ENCODE measurements at places on chromosomes 5 and 9.

DNA sequence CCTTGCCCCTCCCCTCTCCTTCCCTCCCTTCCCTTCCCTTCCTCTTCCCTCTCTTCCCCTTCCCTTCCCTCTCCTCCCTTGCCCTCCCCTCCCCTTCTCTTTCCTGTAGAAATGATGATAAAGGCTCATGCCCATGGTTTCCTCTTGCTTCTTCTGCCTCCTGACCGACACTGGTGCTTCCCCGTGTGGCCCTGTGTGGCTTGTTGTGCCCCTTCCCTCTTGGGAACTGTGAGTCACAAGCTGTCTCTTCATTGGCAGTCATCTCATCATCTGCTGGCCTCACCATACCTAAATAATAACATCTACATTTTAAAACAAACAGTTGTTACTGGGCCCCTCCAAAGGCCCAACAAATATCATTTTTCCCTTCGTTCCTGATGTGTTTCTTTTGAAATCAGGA is 11.7 kb upstream of the CARNMT1 start:
- DNase-seq, result no peak

DNA sequence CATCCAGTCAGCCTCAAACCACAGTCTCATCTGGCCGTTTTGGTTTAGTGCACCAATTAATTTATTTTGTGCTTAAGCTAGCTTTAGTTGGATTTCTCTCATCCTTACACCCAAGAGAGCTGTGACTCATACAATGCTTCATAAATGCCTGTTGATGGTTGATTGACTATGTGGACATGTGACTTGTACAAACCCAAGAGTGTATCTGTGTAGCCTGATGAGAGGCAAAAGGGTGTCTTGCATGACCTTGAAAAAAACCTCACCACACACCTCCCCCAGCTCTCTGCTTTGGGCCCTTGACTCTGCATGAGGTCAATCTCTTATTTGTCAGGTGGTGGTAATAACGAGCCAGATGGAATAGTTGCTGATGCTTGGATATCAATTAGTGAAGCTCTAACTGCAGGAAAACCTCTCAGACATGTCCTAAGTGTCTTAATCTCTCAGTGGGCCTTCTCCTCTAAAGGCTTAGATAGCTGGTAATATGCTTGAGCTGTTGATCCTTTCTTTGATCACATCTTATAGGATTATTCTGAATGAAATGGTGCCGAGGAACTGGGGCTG is 10.6 kb upstream of the GLRA1 start:
- no peak for DNase-seq

GRCh38 chr5:168132241-168132641 is 159.2 kb upstream of the WWC1 start:
- no peak for DNase-seq

DNA sequence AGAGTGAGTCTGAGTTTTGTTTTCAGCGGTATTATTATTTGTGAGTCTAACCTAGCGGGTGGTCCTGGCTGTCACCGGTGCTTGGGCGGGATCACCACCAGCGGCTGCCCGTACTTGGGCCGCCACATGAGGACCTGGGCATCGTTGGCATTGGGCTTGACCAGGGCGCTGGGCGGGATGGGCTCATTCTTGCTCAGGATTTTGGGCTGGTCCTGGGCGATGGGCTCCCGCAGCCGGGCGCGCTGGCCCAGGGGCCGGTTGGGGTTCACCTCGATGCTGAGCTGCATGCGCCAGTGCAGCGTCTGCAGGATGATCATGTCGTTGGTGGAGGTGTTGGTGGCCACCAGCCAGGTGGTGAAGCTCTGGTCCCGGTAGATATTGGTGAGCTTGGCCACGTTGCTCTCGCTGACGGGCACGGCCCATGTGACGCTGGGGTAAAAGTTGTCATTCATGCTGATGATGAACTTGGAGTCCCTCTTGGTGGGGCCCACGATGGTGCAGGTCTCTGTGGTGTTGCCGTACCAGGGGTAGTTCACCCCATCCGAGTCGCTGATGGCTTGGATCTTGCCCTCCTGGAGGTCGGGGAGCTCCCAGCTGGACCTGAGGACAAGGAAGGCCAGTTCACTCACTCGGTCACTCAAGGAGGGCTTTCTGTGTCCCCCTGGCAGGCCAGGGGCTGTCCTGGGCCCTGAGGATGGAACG is 15.4 kb downstream of the FAM78A start:
- DNase-seq, result no peak

DNA sequence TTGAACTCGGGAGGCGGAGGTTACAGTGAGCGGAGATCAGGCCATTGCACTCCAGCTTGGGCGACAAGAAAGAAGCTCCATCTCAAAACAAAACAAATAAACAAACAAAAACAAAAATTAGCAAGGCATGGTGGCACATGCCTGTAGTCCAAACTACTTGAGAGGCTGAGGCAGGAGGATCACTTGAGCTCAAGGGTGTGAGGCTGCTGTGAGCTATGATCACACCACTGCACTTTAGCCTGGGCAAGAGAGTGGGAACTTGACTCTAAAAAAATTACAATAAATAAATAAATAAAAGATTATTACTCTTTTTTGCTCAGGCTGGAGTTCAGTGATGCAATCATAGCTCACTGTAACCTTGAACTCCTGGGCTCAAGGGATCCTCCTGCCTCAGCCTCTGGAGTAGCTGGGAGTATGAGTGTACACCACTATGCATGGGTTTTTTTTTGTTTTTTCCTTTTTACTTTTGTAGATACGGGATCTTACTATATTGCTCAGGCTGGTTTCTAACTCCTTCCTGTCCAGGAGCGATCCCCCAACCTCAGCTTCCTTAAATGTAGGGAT is 9.0 kb upstream of the DCP2 start:
- DNase-seq, result no peak

DNA sequence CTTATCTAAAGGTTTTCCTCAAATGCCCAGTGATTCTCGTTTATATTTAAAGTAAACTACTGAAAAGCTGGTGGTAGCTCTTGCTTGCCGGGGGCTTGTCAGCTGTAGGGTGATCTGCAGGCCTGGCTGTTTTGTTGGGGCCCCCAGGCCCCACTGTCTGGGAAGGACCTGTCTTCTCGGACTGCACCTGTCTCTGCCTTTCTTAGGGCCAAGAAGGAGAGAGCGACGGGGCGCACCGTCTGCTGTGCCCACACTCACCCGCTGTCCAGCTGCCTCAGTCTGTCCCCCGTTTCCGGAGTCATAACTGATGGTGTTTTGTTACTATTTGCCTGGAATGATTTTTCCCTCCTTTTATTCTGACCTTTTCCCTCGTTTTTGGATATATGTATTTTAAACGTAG is 94.1 kb upstream of the CACNA1B start:
- peak; percentile 50 for DNase-seq

- no peak for DNase-seq
Measured at GRCh38 chr5:128362370-128362769, 175.7 kb downstream of the FBN2 start.

DNA sequence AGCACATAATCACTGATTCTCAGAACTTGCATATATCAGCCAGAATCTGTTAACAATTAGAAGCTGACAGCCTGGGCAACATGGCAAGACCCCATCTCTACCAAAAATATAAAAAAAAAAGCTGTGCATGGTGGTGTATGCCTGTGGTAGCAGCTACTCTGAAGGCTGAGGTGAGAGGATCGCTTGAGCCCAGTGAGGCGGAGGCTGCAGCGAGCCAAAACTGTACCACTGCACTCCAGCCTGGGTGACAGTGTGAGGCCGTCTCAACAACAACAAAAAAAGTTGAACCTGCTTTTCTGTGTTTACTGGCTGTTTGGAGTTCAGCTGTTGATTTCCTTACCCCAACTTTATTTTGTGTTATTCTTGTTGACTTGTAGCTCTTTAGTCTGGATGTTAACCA is 66.8 kb downstream of the GOLPH3 start:
- no peak for DNase-seq

DNA sequence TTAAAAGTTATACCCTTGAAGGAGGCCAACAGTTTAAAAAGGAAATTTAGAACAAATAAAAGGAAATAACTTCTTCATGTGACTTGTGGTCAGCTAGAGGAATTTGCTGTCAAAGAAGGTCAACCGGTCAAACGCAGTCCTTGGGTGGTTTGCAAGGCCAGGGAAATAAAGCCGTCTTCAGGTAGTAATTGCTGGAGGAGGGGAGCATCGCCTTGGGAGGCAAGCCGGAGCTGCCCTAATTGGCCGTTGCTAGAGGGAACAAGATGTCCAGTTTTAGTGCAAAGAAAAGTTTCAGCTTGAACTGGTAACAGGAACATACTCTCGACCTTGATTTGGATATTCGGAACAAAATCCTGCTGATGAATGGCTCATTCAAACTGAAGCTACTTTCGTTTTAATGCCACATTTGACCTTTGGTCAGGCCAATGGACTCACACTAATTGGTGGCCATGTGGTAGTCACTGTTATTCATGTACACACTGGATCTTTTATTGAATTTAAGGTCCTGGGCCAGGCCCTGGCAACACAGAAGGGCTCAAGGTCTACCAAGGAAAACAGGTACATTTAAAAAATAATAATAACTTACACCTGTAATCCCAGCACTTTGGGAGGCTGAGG is 47.0 kb upstream of the MYO10 start:
- DNase-seq, result no peak

DNA sequence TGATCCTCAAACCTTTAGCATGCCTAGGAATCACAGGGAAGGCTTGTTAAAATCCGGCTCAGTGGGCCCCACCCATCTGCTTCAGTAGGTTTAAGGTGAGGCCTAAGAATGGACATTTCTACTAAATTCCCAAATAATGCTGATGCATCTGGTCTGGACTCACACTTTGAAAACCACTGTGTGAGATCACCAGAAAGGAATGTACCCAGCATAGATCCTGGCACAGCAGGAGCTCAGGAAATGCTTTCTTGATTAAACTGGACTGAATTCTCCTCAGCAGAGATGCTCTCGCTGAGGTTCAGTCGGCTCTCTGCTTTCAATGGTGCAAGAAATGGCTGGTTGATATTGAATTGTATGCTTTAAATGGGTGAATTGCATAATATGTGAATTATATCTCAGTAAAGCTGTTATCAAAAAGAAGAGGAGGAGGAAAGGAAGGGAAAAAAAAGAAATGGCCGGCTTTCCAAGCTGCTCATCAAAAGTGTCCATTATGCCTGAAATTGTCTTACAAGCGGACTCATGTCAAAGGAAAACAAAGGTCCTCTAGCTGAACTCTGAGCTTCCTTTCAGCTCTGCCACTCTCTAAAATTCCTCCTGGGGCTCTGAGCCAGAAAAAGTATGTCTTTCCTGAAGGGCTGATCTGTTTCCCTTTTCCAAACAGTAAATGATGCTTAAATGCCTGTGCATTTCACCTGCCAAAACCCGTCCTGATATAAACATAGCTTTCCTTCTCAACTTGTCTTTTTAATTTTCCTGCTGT is 77.6 kb upstream of the SAP30L start:
- no peak for DNase-seq

- DNase-seq, result peak; percentile 88
Measured at GRCh38 chr5:138138949-138139780, at the start of gene NME5. Gene NME5, minus strand, starts transcription at chr5:138139428. Its CDS starts 648 bp downstream, at chr5:138138780.

- DNase-seq, result no peak
Measured at GRCh38 chr5:3214838-3215374, 380.7 kb upstream of the IRX1 start.

GRCh38 chr5:22057012-22057411 is 796.1 kb downstream of the CDH12 start:
- DNase-seq, result no peak

DNA sequence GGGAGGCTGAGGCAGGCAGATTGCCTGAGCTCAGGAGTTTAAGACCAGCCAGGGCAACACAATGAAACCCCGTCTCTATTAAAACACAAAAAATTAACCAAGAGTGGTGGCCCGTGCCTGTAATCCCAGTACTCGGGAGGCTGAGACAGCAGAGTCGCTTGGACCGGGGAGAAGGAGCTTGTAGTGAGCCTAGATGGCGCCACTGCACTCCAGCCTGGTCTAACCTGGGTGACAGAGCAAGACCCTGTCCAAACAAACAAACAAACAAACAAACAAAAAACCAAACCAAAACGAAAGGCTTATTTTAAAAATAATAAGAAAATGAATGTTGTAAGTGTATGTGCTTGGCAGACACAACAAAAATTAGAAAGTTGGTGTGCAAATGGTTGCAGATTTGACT is 536.3 kb upstream of the PTPRD start:
- no peak for DNase-seq

DNA sequence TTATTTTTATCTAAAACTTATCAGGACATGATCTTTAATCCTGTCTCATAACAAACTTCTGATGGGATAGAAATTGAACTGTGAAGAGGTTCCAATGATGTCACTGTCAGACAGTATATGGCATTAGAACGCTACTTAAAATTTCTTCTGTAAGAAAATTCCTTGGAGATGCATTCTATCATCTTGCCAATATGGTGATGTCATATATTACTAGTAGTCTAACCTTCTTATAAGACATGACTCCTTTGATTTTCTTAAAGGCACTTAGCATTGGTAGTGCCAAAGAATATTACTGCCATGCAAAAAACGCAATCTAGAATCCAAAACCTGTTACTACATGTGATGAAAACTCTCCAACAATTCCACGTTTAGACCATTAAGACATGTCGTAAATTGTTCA is 131.1 kb downstream of the SLC25A46 start:
- DNase-seq, result no peak

DNA sequence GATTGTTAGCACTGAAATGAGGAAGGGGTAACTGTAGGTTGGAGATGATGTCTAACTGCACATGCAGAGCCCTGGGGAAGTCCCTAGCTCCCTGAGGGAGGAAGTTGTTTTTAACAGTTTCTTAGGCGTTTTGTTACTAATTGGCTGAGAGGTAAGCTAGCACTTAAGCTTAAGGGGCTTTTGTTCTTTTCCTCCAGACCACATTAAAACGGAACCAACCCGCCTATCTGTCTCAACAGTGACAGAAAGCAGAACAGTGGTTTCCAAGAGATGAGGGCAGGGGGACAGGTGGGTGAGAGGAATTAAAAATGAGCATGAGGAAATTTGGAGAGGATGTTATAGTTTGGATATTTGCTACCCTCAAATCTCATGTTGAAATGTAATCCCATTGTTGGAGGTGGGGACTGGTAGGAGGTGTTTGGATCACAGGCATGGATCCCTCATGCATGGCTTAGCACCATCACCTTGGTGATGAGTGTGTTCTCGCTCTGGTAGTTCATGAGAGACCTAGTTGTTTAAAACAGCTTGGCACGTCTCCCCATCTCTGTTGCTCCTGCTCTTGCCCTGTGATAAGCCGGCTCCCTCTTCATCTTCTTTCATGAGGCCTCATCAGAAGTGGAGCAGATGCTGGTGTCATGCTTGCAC is 38.9 kb downstream of the LYRM7 start:
- no peak for DNase-seq

GRCh38 chr9:96027251-96028131 is 152.0 kb downstream of the ERCC6L2 start:
- no peak for DNase-seq

GRCh38 chr5:153619771-153620170 is 129.3 kb downstream of the GRIA1 start:
- no peak for DNase-seq

- DNase-seq, result no peak
Measured at GRCh38 chr5:8949908-8950307, 596.0 kb downstream of the SEMA5A start.

DNA sequence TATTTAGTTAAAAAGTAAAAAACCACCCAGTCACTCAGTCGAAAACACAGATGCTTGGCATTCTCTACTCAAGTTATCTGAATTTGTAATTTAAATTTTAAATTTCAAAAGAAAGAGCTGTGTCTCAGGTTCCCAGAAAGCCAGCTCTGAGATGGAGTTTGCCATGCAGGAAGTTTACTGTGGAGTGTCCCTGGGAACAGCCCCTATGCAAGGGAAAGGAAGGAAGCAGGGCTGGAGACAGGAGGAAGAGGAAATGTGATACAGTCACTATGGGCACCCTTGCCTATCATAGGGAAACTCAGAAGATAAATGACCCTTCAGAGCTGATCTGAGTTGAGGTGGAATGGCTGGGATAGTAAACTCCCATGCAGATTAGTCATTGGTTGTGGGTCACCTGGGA is 408.8 kb upstream of the ACTBL2 start:
- no peak for DNase-seq
